Esophagus mucosa (tissue), 1 donor: ENCODE measurements at places on chromosomes 2 and 18. TPM values are rescaled to one million over a fixed set of nuclear protein-coding genes. Genes with fewer than 3 reads are reported as not detected.

The GPR17 gene
- not detected for total RNA-seq

The CREG2 gene
- 2.3 TPM for total RNA-seq

The RGPD3 gene
- 0.04 TPM for total RNA-seq

The SAG gene
- total RNA-seq = not detected

The CEBPZ gene
- total RNA-seq = 30.8 TPM
